GM23248 (cell line): ENCODE measurements at places on chromosomes 2 and 18. TPM values are rescaled to one million over a fixed set of nuclear protein-coding genes. Genes with fewer than 3 reads are reported as not detected.

The HRH4 gene
- not detected in 2 replicates for polyA plus RNA-seq

The GNAL gene
- polyA plus RNA-seq = 0.16 and 0.19 TPM in 2 replicates

The RAB6C gene
- polyA plus RNA-seq = not detected in 2 replicates

The SNORC gene
- 0.39 TPM in 1 of 2 replicates, not detected in the other for polyA plus RNA-seq

The STK39 gene
- 2.5 and 3.2 TPM in 2 replicates for polyA plus RNA-seq

The BCL2 gene
- 0.30 and 0.39 TPM in 2 replicates for polyA plus RNA-seq

The UGT1A10 gene
- not detected in 2 replicates for polyA plus RNA-seq

The KCNG3 gene
- polyA plus RNA-seq = not detected in 2 replicates

The MAP4K4 gene
- 19.9 and 20.3 TPM in 2 replicates for polyA plus RNA-seq

The ATOH8 gene
- polyA plus RNA-seq = 12.0 and 12.7 TPM in 2 replicates

The SERPINB11 gene
- not detected in 2 replicates for polyA plus RNA-seq

The FLACC1 gene
- 0.34 and 1.4 TPM in 2 replicates for polyA plus RNA-seq

The SP5 gene
- polyA plus RNA-seq = not detected in 2 replicates

The KRTCAP3 gene
- polyA plus RNA-seq = 0.56 and 0.67 TPM in 2 replicates

The ACVR2A gene
- polyA plus RNA-seq = 32.0 and 33.1 TPM in 2 replicates

The C2orf42 gene
- polyA plus RNA-seq = 15.5 and 15.7 TPM in 2 replicates

The ADD2 gene
- polyA plus RNA-seq = not detected in 2 replicates

The MEP1B gene
- not detected in 2 replicates for polyA plus RNA-seq
